ENCODE measurements at places on chromosomes 16 and 17. TPM values are rescaled to one million over a fixed set of nuclear protein-coding genes. Genes with fewer than 3 reads are reported as not detected.

DNA sequence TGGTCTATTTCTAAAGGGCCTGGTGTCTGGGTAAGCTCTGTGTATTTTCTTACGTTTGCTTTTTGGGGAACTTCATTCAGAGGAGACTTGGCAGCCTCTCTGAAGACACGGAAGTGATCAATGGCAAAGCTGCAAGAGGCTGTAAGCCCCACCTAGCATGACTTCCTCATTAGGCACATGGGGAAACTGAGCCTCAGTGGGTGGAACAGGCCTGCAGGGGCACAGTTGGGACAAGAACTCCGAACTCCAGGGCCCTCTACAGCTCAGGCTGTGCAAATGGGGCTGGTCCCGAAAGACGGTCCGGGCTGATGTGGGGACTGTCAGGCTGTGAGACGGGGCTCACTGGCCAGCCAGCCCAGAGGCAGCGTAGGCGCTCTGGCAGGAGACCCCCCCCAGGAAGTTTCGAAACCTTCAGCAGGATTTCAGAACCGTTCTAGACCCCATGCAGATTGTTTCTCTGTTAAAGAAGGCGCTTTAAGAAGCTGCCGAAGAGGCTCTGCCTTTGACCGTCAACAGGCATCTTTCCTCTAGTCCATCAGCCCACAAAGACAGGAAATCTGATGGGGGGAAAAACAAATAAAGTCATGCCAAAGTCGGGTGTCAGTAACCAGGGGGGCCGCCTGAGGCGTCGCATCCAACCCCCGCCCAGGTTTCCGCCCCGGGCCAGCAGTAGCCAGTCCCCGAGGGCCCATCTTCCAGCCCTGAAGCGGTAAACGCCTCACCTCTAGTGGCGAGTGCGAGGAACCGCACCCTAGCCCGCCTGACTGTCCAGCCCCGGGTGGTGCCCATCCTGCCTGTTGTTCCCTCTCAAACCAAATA lies 79.8 kb upstream of the TBC1D3K start:
- no peak for DNase-seq

DNA sequence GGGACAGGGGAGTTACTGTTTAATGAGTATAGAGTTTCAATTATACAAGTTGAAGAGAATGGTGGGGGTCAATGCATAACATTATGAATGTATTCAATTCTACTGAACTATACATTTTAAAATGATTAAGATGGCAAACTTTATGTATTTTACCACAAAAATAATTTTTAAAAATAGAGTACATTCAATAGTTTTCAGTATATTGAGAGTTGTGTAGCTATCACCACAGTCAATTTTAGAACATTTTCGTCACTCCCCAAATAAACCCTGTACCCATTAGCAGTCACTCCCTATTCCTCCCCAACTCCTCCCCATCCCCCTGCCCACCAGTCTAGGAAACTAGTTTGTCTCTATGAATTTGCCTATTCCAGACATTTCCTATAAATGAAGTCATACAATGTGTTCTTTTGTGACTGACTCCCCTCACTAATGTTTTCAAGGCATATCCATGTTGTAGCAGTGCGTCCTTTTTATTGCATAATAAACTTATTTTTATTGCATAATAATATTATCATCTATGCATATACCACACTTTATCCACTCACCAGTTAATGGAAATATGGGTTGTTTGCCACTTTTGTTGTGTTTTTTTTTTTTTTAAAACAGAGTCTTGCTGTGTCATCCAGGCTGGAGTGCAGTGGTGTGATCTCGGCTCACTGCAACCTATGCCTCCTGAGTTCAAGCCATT lies 52.5 kb upstream of the ERN1 start:
- DNase-seq: no peak

DNA sequence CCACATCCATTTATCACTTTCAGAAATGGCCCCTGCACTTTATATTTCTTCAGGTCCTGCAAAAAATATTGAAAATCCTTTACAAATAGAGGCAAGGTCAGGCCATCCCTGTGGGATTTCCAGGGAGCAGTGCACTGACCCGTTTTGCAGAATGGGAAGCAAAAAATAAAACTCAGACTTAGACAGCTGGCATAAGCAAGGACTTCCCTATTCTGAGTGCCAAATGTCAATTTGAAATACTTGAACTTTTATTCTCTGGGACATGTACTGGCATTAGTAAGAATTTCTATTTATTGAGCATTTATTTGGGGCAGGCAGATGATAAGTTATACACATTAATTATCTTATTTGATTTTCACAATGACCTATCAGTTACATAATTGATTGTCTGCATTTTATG lies 32.4 kb downstream of the PRKCB start:
- DNase-seq: no peak

The CBFA2T3 gene
- not detected for total RNA-seq

GRCh38 chr16:78903843-78904242 lies 696.7 kb downstream of the MAF start:
- DNase-seq: no peak

The BRICD5 gene
- total RNA-seq: 0.96 TPM

DNA sequence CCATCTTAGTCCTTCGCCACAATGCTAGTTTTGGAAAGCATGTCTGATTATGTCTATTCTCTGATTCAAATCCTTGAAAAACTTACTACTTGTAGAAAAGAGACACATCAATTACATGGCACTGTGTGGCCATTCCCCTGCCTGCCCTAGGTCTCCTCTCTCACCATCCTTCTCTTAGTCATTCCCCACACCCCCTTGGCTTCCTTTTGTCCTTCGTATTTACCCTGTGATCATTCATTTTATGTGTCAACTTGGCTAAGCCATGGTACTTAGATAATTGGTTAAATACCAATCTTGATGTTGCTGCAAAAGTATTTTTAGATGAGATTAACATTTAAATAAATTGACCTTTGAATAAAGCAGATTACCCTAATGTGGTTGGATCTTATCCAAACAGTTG lies 122.9 kb upstream of the CDH11 start:
- no peak for DNase-seq

DNA sequence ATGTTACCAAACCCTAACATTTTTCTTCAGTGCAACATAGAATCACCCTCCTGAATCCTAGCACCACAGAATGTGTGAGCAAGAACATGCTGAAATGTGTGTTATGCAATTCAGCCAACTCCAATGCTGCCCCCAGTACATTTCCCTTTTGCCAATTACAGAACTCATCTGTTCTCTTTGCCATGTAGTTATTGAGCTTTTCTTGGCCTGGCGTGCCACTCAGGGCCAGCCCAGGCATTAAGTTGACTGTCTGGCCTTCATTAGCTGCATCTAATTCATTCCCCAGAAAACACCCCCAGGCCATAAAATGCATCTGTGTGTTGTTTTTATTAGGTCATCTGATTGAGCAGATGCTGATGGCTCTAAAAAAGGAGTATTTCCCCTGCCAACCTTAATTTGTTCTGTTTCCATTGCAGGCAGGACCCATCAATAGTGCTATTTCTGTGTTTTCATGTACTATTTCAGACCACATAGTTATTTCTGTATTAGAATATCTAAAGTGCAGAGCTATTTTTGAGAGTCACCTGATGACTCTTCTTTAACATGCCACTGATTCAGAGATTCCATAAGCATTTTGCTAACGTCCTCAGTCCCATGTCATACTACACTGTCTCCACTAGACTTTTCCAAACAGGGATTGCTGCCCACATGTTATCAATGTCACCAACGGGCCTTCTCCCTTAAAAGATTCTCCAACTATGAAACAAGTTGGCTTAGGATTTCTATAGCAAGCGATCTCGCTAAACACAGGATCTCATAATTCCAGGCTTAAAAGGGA lies 969.7 kb downstream of the CDH11 start:
- DNase-seq: peak; percentile 86

The CTRB2 gene
- total RNA-seq: not detected

The HAP1 gene
- 0.53 TPM for total RNA-seq

The C16orf86 gene
- total RNA-seq: 0.98 TPM

The SLC5A2 gene
- 0.05 TPM for total RNA-seq

The KRTAP4-9 gene
- not detected for total RNA-seq

DNA sequence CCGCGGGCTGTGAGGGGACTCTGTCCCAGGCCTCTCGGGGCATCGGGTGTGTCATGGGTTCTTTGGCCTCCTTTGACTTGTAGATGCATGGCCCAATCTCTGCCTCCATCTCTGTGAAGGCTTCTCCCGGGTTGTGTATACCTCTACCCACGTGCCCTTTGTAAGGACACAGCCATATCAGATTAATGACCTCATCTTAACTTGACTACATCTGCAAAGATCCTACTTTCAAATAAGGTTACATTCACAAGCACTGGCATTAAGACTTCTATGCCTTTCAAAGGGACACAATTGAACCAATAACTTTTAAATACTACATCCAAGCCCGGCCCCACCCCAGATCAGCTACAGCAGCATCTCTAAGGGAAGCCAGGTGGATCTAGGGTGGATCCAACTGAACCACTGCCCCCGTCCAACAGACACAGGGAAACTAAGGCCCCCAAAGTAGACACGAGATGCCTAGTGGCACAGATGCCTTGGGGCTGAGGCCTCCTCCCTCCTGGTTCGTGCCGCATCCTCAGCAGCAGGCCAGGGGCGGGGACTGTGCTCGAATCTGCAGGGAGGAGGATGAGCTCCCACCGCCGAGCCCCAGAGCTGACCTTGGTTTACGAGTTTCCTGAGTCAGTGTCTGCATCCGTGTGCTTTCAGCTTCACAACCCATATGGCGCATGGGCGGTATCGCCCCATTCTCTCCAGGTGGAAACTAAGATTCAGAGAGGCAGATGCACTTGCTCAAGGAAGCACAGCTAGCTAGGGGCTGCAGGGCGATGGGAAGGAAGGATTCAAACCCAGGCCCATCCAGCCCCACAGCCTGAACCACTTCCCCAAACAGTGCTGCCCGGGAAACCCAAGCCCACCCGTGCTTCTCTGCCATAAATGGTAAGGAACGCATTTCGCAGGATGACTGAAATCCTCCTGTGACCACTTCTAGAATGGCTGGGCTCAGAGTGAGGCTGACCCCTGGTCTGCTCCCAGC lies 353.3 kb downstream of the C16orf95 start:
- no peak for DNase-seq

DNA sequence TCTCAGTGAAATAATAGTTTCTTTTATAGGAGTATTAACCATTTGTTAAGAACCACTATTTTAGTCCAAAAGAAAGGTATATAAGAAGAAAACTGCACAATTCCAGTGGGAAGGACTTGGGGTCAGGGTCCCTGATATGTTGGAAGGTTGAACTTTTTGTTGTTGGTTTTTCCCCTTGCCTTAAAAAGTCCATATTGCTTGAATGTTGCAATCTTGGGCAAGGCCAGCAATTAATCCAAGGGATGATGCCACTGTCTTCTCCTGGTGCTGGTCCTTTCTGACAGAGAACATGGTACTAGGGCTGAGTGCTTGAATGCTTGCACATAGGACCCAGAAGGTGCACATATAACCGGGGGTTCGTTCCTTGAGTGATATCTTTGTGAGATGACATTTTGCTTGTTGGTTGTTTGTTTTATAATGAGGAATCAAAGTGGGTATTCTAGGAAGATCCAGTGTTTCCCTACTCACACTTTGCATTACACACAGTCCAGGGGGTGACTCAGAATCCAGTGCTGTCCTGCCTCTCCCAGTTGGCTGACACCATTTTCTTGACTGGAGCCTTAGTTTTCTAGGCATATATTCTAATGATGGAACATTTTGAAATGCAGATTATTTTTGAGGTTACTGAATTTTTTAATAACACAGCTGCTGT lies 54.9 kb downstream of the SIAH1 start:
- DNase-seq: no peak

- no peak for DNase-seq
Measured at GRCh38 chr16:6797223-6797622, 535.4 kb upstream of the RBFOX1 start.

DNA sequence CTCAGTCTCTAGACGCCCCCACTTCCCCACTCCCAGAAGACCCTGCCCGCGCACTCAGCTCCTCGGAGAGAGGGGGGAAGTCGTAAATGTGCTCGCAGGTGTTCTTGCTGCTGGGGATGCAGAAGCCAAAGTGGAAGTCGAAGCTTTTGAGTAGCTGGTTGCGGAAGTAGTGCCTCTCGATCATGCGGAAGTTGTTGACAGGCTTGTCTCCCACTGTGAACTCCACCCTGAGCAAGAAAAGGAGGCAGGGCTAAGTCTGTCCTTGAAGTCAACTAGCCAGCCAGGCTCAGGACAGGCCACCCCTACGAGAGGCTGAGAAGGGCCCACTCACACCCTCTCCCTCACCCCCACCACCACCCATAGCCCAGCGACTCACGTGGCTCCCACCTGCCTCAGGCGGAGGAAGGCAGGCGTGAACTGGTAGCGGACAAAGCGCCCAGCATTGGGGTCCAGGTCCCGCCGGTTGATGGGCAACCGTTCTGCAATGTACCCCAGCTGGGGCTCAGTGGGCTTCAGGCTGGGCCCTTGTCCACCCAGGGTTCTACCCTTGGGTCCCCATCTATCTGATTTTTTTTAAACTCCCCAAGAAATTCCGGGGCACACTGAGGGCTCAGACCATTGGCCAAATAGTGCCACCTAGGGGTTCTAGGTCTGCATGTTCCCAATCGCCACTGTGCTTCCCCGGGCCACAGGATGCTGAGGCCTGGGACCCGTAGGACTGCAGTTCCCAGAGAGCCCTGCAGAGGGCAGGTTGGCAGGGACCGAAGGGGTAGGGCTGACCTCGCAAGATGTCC lies 4.6 kb downstream of the UNC119 start:
- DNase-seq: peak; percentile 86

The CNTNAP1 gene
- total RNA-seq: 2.5 TPM

The KCNG4 gene
- total RNA-seq: 3.5 TPM

- DNase-seq: no peak
Measured at GRCh38 chr17:58059141-58059540, 24.1 kb upstream of the DYNLL2 start.

GRCh38 chr16:56477096-56477878 lies 25.9 kb downstream of the OGFOD1 start:
- DNase-seq: peak; percentile 64

DNA sequence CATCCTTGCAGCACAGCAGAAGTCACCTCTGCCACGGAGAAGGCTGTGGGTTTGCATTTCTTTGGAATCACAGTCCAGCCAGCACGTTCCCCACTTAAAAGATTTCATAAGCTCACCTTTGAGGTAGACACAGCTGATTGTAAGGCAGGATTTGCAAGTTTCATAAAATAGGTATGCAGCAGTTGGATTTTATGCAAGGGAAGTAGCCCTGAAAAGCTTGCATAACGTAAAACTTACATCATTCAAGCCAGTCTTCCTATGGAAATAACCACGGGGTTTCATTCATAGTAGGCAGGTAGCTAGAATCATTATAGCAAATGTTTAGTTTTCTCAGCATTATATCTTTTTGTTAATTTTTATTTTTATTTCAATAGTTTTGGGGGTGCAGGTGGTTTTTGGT lies 49.8 kb upstream of the ARHGAP44 start:
- no peak for DNase-seq

The KRT24 gene
- not detected for total RNA-seq

DNA sequence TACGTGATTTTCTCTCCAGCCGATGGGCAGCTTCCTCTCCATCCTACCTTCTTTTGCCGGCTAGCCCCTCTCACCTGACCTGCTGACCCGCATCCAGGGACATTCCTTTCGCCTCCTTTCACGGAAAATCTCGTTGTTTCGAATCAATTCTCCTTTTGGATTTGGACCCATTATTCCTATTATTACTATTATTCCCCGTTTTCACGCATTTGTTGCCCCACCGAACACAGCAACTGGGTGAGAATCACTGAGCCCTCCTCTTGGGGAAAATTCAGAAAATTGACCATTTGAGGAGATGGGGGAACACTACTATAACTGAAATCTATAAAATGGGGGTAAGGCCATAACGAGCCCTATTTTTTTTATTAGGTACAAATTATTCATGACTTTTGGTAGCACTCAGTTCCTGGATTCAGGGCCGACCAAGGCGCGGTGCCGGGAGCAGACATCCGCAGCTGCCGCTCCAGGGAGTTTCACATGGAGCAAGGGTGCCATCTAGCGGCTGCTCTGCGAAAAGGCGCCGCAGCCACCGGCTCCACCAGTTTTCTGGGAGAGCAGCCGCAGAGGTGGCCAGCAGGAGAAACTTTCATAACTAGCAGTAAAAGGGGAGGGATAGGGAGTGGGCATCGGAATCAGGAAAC lies 3.3 kb upstream of the HOXB8 start:
- DNase-seq: peak; percentile 85

Measured in SK-MEL-5 (cell line).